ENCODE measurements at places on chromosomes 5 and 9.

DNA sequence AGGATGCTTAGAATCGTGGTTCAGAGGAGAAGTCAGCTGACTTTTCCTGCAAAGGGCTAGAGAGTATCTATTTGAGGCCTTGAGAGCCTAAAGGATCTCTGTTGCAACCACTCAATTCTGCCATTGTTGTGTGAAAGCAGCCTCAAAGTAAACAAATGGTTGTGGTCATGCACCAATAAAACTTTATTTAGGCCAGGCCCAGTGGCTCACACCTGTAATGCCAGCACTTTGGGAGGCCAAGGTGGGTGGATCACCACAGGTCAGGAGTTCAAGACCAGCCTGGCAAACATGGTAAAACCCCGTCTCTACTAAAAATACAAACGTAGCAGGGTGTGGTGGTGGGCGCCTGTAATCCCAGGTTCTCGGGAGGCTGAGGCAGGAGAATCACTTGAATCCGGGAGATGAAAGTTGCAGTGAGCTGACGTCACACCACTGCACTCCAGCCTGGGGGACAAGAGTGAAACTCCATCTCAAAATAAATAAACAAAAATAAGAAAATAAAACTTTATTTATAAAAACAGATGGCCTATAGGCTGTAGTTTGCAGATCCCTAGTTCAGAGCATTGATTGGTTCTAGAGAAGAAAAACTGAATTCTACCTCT, 135.9 kb upstream of the KLF4 start:
- DNase-seq = no peak

- DNase-seq = peak; percentile 14
Observed at GRCh38 chr9:92294297-92294676, 790 bp upstream of the IARS1 start.

GRCh38 chr9:109588415-109588814, 90.3 kb upstream of the PTPN3 start:
- no peak for DNase-seq

- no peak for DNase-seq
Observed at GRCh38 chr9:19682397-19682796, 106.4 kb downstream of the SLC24A2 start.

DNA sequence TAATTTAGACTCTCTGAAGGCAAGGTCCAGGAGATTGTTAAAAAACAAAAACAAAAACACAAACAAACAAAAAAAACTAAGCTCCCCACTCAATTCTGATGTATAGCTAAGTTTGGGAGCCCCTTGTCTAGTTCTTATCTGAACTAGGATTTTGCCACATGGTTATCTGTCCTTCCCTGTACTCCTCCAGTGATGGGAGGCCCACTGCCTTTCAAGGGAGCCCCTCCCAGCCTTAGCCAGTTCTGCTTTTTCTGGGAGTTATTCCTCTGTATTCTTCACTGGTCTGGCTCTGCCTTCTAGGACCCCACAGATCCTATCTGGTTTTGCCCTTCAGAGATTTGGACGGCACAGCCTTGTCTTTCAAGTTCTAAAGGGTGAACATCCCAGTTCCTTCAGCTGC, 2.1 kb upstream of the ALDH1B1 start:
- no peak for DNase-seq

DNA sequence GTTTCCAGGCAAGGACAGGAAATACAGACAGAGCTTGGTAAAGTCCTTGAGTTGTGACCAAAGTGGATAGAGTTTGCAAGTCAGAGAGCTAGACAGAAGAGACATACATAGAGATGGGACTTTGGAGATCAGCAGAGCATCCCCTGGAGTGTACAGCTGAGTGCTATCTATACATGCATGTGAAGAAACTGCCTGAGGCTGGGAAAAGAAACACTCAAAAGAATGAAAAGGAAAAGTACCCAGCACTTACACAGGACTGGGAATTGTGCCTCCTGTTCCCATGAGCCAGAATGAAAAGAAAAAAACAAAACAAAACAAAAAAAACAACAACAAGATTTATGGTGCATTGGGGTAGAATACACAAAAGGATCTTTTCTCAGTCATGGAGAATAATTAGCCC, 606.4 kb downstream of the ZNF608 start:
- no peak for DNase-seq

DNA sequence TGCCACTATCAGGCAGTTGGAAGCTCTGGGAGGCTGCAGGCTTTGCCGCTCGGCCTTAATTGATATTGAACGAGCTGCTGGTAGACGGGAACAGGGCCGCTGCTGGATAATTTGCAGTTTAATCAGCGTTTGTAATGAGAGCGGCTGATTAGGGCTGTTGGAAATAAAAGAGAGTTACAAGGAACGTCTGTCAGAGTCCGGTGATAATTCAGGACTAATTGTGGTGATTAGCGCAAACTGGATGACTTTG, 68.2 kb upstream of the TBCA start:
- DNase-seq = no peak

- no peak for DNase-seq
Observed at GRCh38 chr5:663436-664342, 29.5 kb downstream of the TPPP start.

- DNase-seq = no peak
Observed at GRCh38 chr5:76811214-76811613, 7.6 kb upstream of the F2RL1 start.
